ENCODE measurements at places on chromosomes 12 and 14.

- no peak for DNase-seq
These were observed 63.7 kb downstream of the DNAI7 start for GRCh38 chr12:25131270-25131669.

GRCh38 chr12:12645485-12645884, 33.8 kb downstream of the CREBL2 start:
- DNase-seq, result no peak

- DNase-seq, result no peak
These were observed 33.8 kb downstream of the ERG28 start for GRCh38 chr14:75626863-75627262.

- DNase-seq, result no peak
These were observed 361.4 kb downstream of the CACNA1C start for GRCh38 chr12:2413999-2414792.

- no peak for DNase-seq
These were observed 372.2 kb downstream of the RAD51B start for GRCh38 chr14:68191567-68192321.

- no peak for DNase-seq
These were observed 57.2 kb upstream of the SCN8A start for GRCh38 chr12:51533799-51534198.

DNA sequence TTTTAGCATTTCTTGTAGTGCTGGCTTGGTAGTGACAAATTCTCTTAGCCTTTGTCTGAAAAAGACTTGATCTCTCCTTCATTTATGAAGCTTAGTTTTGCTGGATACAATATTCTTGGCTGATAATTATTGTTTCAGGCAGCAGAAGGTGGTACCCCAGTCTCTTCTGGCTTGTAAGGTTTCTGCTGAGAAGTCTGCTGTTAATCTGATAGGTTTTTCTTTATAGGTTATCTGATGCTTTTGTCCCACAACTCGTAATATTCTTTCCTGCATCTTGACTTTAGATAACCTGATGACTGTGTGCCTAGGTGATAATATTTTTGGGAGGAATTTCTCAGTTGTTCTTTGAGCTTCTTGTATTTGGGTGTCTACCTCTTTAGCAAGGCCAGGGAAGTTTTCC, 41.2 kb downstream of the AEBP2 start:
- DNase-seq, result no peak

GRCh38 chr14:104001003-104001402, 58.7 kb upstream of the RD3L start:
- no peak for DNase-seq

- no peak for DNase-seq
These were observed 146.0 kb upstream of the PLEKHG7 start for GRCh38 chr12:92556637-92557421.

DNA sequence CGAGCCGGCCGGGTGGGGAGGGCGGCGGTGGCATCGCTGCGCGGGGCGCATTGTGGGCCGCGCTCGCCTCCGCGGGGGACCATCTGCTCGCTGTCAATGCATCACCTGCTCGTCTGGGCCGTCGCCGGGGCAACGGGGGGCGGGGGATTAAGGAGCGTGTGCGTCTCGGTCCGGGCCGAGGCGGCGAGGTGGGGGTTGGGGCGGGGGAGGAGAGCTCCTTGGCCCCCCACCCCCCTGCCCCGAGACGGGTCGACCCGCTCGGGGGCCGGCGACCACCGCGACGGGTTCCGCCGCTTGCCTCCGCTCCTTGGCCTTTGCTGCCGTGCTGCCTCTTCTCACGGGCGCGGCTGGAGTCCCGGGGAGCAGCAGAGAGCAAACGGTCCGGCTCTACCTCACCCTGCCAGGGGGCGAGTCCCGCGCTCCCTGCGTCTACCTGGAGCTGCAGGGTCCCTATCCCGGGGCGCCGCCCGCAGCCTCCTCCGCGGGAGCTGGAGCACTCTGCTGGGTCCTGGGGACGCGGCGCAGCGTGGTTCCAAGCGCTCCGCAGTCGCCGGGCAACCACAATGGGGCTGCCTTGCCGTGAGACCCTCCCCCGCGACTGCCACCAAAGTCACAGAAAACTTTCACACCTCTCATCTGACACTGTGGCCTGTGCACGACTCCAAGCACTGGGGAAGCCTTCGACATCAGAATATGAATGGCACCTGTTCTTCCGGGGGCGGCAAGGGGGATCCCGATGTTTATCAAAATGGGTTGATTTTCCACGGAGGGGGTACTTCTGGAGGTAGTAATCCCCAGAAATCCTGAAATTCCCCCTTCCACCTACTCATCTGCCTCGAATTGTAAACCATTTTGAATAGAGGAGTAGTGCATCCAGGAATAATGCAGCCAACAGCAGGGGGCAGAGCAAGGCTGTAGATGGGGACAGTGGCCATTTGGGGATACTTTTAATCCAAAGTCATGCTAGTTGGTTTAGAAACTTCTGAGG, at the start of gene C12orf42:
C12orf42 (minus strand) TSS at position 500 of the 988 bp plus-strand sequence. CDS start 17,542 bp downstream, outside the sequence.
- no peak for DNase-seq

GRCh38 chr14:60657456-60658210, 8.4 kb upstream of the SIX1 start:
- DNase-seq, result no peak

DNA sequence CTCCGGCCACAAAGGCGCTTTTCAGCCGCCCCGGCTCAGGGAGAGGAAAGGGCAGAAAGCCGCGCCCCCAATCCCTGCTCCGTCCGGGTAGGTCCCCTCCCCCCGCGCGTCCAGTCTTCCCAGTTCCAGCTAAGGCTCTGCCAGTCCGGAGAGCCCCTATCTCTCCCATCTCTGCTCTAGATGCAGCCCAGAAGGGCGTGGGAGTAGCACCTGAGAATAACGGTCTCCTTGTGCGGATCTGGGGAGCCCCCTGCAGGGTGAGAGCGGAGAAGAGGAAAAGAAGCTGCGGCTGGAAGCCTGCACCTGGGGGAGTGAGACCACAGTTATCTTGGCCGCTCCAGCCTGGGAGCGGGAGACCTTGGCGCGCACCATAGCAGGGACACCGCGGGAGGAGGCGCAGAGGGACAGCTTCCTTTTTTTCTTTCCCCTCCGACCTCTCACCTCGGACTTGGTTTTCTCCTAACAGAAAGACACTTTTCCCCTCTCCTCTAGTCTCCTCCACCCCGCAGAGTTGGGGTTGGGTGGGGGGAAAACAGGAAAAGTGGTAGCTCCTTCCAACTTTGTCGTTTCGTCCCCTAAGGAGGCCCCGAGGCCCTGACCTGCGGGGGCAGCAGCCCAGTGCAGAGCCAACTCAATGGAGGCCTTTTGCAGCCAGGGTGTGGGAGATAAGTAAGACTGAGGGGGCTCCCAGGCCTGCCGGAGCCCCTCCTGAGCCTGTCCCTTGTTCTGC, 2.4 kb downstream of the DHH start:
- no peak for DNase-seq

GRCh38 chr12:15389561-15389960, 67.3 kb downstream of the PTPRO start:
- no peak for DNase-seq

DNA sequence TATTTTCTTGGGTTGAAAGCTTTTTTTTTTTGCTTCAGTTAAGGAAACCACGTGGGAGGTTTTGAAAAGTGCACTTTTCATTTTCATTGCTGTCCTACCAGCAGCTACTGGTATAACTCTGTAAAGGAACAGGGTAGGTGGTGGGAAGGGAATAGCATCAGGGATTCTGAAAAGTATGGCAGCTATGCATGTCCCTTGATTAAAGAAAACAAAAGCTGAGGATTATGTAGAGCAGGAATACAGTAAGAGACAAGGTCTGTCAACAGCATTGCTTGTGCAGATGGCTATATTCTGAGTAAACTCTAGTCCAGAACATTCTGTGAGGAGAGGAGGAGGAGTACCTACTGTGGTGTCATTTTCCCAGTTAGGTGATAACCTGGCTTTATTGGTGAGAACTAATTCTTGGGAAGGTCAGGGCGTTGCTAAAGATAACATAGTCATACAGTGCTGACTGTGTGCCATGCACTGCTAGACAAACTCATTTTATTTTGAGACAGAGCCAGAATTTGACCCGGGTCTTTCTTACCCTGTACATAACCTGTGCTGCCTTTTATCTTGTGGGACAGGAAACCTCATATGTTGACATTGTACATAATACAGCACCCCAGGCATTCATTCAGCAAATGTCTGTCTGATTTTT, 80.3 kb upstream of the TRAF3 start:
- no peak for DNase-seq

DNA sequence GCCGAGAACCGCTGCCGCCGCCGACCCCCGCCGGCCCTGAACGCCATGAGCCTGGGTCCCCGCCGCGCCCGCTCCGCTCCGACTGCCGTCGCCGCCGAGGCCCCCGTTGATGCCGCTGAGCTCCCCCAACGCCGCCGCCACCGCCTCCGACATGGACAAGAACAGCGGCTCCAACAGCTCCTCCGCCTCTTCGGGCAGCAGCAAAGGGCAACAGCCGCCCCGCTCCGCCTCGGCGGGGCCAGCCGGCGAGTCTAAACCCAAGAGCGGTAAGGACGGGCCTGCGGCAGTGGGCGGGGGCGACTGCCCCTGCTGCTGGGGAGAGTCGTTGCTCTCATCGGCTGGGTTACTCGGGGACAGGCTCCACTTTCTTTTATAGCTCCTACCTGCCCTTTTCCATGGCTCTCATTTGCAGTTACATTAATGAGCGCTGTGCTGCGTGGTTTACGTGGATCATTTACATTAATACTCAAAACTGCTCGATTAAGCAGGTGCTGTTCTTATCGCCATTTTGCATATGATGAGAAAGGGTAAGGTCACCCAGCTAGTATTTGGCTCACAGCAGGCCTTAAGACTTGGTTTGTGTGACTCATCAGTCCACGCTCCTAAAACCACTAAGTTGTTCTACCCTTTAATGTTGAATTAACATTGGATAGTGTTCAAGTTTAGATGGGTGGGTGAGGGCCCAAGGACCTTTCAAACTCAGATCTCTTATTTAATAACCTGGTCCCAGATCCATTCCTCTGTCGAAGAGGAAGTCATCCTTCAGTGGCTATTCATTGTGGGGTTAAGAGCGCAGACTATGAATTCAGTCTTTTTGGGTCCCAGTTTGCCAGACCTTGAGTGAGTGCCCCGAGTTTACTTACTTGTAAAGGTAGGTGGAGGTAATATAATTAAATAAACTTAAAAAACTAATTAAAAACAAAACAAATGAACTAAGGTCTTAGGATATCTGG, 823 bp downstream of the RNF10 start:
- DNase-seq, result no peak

All from NCI-H1048 (cell line).